ENCODE measurements at places on chromosomes 3 and 15.

GRCh38 chr3:10417847-10418246 lies 87.5 kb downstream of the ATP2B2 start:
- DNase-seq: peak; percentile 40

GRCh38 chr15:40263024-40263754 lies 19.7 kb downstream of the ANKRD63 start:
- peak; percentile 61 for DNase-seq

GRCh38 chr3:13598926-13599886 lies 50.3 kb downstream of the FBLN2 start:
- peak; percentile 1 for DNase-seq

DNA sequence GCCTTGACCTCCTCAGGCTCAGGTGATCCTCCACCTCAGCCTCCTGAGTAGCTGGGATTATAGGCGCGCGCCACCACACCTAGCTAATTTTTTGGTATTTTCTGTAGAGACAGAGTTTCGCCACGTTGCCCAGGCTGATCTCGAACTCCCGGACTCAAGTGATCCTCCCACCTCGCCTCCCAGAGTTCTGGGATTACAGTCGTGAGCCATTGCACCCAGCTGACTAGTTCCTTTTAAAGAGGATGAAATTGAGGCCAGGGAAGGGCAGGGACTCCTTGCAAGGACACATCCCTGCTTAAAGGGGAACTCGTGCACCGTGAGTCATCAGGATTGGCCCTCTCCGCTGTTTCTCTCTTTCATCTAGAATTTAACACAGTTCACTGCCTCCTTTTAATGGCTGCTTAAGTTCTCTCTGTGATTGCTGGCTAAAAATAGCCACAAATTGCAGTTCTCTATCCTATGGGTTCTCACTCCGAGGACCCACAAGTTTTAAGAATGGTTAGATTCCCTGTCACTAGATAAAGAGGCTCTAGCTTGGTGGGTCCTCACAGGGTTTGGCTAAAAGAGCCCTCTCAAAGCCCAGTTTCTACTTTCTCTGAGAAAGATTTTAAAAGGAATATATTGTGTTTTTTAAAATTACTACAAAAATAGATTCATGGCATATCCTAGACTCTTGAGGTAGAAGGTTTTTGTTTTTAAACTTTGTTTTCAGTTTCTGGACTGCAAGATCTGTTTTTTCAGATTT lies 1.4 kb downstream of the CRTAP start:
- peak; percentile 97 for DNase-seq

DNA sequence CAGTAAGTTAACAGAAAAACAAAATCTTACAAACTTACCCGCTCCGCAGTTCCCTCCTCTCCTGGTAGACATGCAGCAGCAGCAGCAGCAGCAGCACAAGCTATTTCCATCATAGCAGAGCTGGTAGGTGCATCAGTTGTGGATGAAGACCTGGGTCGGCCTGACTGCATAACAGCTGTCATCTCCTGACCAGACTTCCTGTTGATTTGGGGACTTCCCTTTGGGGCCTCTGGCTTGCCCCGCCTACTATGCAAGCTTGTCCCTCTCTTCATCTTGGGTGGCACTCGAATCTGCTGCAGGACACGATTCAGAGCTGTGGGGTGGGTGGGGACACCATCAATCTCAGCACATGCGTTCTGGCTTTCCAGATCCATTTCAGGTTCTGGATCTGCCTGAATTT lies 65.7 kb downstream of the TMCC1 start:
- peak; percentile 67 for DNase-seq

DNA sequence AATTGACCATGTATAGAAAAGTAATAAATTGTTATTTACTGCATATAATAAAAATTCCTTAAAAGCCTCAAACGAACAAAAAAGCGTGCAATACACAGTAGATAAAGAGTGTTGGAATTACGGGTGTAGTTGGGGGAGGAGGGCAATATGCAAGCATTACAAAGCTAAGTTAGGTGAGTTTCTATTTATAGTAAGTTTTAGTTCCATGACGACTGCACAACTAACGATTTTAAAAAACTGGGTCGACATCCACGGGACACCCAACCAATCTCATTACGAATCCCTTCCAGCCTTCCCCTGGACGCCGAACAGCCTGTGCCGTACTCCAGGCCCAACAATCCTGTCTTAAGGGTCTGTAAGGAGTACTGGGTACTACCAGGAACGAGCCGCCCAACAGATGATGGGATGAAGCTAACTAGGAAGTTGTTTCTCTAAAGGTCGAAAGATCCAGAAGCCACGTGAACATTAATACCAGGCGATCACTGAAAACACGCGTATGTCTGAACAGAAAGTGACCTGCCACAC lies 677 bp downstream of the POLQ start:
- DNase-seq: peak; percentile 6

DNA sequence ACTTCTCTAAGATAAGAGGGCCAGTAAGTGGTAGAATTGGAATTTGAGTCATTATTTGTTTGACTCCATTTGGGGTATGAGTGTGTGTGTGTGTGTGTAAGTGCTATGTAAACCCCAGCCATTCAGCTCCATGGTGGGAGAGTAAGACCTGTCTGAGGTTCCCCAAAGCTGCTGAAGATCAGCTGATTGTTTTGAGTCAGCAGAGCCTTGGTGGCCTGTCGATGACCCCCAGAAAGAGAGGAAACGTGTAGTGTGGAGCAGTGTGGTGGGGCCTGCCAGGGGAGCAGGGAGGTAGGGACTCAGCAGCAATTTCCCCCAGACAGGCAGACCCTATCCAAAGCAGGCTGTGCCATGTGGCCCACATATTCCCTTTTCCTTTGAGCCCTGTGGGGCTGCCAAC lies 5.3 kb downstream of the DVL3 start:
- DNase-seq: peak; percentile 63

GRCh38 chr15:36791844-36792571 lies 212.6 kb downstream of the CDIN1 start:
- DNase-seq: no peak

- DNase-seq: no peak
Measured at GRCh38 chr15:78682693-78683410, 41.8 kb upstream of the CHRNB4 start.

DNA sequence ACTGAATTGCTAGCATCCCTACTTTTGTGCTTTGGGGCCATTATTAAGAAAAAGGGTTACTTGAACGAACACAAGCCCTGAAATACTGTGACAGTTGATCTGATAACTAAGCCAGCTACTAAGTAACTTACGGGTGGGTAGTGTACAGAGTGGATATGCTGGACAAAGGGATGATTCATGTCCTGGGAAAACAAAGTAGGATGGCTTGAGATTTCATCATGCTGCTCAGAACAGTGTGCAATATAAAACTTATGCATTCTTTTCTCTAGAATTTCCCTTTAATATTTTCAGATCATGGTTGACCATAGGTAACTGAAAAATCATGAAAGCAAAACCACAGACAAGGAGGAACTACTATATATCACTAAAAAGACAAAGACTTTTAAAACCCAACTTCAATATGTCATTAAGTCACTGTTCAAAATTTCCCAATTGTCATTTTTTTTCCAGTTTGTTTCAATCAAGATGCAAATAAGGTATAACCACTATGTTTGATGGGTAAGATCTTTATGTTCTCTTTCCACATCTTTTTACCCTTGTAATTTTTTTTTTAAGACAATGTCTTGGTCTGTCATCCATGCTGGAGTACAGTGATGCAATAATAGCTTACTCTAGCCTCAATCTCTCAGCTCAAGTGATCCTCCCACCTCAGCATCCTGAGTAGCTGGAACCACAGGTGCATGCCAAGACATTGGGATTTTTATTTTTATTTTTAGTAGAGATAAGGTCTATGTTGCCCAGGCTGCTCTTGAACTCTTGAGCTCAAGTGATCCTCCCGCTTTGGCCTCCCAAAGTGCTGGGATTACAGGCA lies 67.7 kb downstream of the IFT80 start:
- no peak for DNase-seq

DNA sequence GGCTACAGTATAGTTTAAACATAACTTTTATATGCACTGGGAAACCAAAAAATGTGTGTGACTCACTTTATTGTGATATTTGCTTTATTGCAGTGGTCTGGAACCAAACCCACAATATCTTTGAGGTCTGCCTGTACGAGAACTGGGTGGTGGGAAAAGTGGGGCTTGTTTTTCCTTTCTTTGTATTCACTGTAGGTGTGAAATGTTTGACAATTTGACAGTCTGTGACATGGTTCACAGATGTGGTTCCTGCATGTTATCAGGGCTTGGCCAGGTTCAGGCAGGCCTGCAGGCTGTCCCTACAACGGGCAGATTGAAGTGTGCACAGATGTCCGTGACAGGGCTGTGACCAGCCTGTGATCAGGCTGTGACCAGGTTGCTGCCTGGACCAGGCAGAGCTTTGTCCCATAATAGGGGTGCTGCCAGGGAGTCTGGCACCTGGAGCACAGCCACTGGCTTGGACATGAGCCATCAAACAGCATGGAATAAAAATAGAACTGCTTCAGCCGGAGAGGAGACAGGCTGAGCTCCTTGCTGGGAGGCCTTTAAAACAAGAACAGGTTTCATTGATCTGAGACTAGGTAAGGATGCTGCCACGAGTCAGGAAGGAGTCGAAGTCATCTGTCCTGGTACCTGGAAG lies 61.0 kb downstream of the KLF13 start:
- no peak for DNase-seq

GRCh38 chr15:39625856-39626255 lies 45.0 kb downstream of the THBS1 start:
- peak; percentile 3 for DNase-seq

DNA sequence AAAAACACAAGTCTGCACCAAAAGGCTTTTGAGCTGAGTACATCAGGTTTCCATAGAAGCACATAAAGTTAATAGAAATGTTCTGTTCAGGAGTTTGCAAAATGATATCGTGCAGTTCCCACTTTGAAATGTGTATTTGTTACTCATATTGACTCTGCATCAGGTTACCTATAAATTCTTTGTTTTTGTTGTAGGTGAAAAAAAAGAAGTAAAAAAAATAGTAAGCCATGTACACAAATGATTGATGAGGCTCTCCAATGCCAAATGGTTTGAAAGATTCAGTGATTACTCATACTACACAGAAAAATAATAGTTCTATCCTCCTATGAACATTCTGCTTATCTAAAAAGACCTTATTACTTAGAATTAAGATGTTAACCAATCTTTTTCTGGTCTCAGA lies 287.3 kb upstream of the MME start:
- DNase-seq: no peak

GRCh38 chr3:39137991-39138803 lies 15.2 kb downstream of the CSRNP1 start:
- no peak for DNase-seq

DNA sequence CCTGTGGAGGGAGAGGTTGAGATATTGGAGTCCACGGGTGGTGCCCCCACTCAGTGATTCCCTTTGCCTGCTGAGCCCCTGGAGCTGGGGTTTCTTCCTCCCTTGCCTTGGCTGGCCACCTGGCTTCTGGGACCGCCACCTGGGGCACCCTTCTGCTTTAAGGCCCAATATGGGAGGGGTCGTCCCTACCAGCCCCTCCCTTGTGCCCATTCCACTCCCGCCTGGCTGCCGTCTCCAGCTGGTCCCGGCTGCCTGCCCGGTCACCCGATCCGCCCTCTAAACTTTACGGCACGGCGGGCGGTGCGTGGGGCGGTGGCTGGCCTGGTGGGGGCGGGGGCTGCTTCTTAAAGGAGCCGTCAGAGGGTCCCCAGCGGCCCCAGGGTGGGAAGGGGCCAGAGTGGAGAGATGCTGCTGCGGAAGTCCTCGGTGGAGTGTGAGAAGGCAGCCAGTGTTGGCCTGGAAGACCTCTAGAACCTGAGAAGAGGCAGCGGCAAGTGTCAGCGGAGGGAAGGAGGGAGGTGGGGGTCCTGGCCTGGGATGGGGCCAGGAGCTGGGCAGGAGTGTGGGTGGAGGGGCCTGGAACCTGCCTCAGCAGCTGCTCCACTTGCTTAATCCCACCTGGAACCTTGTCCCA lies 1.6 kb upstream of the SEMA3B start:
- no peak for DNase-seq

GRCh38 chr3:89682556-89682955 lies 575.1 kb downstream of the EPHA3 start:
- DNase-seq: no peak

DNA sequence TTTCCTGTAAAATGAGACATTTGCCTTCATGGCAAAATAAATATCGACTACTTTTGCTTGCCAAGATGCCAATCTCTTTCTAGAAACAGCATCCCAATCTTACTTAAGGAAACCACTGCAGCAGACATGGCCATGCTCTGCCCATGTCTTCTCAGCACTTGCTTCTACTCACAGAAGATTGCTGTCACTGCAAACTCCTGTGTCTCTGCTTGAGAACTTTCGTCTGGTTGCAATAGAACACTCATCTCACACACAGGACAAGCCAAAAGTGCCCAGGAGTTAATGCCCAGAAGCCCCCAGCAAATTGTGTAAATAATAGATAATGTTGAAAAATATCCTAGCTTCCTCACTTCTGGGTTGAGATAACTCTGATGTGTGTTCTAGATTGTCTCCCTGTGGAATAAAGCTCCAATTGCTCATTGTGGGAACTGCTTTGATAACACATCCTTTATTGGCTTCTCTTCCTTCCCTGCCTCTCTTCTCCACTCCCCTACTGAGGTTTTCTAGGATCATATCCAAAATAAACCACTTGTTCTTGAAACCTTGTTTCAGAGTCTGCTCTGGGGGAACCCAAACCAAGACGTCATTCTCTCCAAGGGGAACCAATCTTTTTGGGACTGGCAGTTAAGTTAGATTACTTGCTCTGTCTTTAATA lies 156.3 kb upstream of the STRIT1 start:
- DNase-seq: no peak

DNA sequence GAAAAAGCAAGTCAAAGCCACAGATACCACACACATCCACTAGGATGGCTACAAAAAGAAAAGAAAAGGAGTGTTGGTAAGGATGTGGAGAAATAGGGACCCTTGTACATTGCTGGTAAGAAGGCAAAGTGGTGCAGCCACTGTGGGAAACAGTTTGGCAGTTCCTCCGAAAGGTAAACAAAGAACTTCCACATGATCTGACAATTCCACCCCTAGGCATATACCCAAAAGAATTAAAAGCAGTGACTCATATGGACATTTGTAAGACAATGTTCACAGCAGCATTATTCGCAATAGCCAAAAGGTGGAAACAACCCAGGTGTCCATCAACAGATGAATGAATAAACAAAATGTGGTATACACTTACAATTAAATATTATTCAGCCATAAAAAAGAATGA lies 22.2 kb upstream of the GMPPB start:
- no peak for DNase-seq

DNA sequence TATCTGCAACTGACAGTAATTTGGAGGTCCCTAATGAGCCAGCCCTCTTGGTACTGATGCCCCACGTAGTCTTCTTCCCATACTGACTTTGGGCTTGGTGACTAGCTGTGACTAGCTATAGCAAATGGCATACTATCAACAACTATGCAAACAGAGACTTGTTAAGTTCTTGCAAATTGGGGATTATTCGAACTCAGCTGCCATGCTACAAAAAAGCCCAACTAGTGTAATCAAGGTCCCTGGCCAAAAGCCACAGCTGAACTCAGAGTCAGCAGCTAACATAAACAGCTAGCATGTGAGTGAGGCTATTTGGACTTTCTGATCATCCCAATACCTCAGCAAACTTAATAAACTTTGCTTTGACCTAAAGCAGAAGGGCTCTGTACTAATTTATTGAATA lies 121.2 kb upstream of the PLXND1 start:
- no peak for DNase-seq

GRCh38 chr15:42576776-42577175 lies 1.4 kb downstream of the STARD9 start:
- DNase-seq: no peak

- DNase-seq: no peak
Measured at GRCh38 chr15:62165793-62166375, 799 bp upstream of the C2CD4B start.

GRCh38 chr3:177484206-177484605 lies 286.9 kb upstream of the TBL1XR1 start:
- DNase-seq: no peak

- no peak for DNase-seq
Measured at GRCh38 chr3:194946091-194946490, 260.4 kb downstream of the FAM43A start.
